ENCODE measurements at places on chromosomes 7 and 10.

DNA sequence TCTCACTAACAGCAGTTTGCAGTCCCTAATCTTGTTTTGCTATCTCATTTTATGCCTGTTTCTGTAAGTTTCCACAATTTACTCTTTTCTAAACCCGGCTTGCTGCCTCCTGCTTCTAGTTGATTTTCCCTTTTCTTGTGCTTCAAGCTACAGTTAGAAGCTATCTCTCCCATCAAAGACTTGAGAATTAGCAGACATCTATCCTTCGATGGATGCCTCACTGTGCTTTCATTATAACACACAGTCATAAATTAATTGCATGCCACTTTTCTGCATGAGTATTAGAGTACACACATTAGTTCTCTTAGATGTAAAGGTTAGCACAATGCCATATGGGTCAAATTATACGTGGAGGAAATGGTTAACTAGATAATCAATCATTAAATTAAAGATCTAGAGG is 48.7 kb downstream of the SEMA3A start:
- no peak for DNase-seq

- DNase-seq = no peak
These were observed 49.1 kb downstream of the SYPL1 start for GRCh38 chr7:106063024-106063423.

DNA sequence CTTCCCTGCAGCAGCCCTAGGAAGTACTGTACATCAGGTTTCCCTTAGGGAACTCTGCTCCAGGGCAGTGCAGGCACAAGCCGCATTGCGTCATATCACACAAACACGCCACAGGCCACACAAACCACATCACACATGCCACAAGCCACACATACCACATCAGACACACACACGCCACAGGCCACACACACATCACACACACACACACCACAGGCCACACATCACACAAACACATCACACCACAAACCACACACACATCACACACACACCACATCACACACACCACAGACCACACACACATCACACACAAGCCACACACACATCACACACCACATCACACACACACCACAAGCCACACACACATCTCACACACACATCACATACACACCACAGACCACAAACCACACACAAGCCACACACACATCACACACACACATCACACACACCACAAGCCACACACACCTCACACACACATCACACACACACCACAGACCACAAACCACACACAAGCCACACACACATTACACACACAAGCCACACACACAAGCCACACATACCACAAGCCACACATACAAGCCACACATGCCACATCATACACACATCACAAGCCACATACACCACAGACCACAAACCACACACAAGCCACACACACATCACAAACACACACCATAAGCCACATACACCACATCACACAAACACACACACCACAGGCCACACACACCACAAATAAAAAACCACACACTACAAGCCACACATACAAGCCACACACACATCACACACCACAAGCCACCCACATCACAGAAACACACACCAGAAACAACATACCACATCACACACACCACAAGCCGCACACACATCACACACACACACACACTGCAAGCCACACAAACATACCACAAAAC is 53.4 kb downstream of the TMEM209 start:
- DNase-seq = no peak

- no peak for DNase-seq
These were observed 73.1 kb upstream of the PDE1C start for GRCh38 chr7:32143301-32143700.

GRCh38 chr10:43210556-43210955 is 56.3 kb downstream of the RASGEF1A start:
- no peak for DNase-seq
